ENCODE measurements at places on chromosomes 7 and 10. TPM values are rescaled to one million over a fixed set of nuclear protein-coding genes. Genes with fewer than 3 reads are reported as not detected.

DNA sequence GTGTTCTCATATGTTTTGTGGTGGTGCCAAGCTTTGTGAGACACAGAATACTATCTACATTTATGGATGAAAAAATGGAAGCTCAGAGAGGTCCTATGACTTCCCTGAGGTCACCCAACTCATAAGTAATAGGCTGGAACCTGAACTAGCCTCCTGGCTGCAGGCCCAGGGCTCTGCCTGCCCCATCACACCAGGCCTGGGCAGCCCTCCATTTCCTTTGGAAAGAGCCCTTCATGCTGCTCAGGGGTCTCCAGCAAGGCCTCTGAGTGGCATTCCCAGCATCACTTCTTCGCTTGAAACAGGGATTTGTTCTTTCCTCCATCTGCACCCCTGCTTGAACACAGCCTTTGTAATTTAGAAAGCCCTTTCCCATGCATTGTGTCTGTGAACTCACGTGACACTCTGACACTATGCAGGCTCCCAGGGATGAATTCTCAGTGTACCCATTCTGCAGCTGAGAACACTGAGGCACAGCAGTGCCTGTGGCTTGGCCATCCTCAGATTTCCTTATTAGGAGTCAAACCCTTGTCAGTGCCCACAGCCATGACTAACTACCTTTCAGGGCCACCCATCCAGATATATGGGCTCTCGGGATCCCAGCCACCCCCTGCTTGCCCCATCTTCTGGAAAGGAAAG is 127.8 kb upstream of the PPIF start:
- no peaks in the 10 kb centered on the region for H3K27me3 ChIP-seq
- no peaks in the 10 kb centered on the region for H3K4me1 ChIP-seq

DNA sequence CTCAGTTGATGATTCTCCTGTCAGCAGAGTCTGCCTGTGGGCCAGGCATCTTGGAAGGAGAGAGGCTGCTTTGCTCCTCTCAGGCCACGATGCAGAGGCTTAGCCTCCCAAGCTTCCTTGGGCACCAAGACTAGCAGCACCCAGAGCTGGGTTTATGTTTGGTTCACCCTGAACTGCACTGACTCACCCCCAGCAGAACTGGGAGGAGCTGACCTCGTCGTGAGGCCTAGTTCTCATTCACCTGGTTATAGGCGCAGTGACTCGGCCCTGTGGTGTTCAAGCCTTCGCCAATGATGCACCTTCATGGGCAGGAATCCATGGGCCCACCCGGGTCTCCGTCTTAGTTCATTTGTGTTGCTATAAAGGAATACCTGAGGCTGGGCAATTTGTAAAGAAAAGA is 122.0 kb upstream of the ZNF438 start:
- DNase-seq: no peak
- no peak overlapping the region for H3K27ac ChIP-seq
- H3K4me3 ChIP-seq: no peak overlapping the region

DNA sequence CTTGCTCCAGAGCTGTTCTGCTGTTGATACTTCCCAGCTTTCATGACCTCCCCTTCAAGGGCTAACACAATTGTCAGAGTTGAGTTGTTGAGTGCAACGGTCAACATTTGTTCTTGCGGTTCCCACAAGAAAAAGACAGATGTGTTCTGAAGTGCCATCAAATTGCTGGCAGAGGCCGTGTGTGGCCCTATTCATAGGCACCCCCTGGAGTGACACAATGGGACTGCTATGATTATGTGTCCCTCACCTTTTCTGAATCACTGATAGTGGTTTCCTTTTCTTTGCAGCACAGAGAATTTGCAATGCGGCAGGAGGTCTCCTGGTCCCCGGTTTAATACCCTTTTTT is 5.8 kb upstream of the IGFBP1 start:
- no peak overlapping the region for H3K27ac ChIP-seq
- no peak overlapping the region for H3K4me3 ChIP-seq

The MOGAT3 gene
- total RNA-seq: not detected

The LIPN gene
- total RNA-seq: not detected
